ENCODE measurements at places on chromosomes 1 and 21. TPM values are rescaled to one million over a fixed set of nuclear protein-coding genes. Genes with fewer than 3 reads are reported as not detected.

Gene SUSD4
- total RNA-seq: 8.9 TPM

Gene PPIAL4G
- not detected for total RNA-seq

Gene NCF2
- total RNA-seq: 3.2 TPM

Gene NID1
- total RNA-seq: 112 TPM

Gene GNG4
- not detected for total RNA-seq

Gene CAPN9
- total RNA-seq: not detected

Gene KLHDC7A
- total RNA-seq: not detected

Gene FAM78B
- 2.9 TPM for total RNA-seq

Gene ARHGEF10L
- 52.2 TPM for total RNA-seq

Gene DCST1
- not detected for total RNA-seq

Gene DNAJC6
- total RNA-seq: 17.3 TPM

Gene HRNR
- total RNA-seq: not detected

DNA sequence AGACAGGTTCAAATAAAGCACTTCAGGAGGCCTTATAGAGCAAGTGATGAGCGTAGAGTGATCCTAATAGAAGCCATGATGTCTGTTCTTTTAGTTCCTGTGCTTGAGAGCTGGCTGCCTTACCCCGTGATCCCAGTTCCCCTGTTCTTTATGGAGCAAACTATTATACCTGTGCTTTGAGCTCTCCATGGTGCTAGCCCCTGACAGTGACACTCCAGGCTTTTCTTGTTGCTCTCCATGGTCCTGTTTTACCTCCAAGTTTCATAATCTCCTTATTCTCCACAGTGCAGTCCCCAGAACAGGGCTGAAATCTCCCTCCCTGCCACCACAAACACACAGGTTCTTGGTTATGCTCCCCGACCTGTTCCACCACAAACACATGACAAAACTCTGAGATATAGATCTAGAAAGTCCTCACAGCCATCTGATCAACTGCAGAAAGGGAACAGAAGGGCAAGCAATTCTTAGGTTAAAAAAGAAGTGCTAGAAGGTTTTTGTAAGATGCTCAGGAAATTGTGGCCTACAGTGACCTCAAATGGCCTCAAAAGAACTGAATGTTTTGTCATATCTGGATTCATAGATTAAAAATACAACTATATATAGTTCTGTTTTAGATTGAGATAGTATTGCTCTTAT, 6.0 kb downstream of the CADM3 start:
- DNase-seq: no peak

DNA sequence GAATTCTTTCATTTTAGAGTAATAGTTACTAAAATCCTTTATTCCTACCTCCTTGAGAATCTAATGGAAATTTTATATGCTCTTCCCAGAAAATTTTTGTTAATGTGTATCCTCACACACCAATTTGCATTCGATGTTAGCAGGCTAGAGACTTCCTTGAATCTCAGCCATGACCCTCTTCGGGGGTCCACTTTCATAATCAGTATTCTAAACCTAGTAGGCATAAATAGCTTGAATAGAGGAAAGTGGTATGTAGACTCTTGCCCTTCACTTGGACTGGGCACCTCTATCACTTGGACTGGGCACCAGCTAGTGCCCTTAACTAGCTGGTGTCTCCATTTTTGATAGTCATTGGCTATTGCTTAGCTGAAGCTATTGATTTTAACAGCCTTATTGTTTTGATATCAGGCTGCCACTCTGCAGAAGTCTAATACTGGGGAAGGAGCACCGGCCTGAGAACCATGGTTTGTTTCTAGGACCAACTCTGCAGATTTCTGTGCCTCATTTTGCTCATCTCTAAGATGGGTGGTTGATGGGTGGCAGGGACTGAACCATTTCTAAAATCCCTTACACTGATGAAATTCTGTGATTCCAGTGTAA, 42.8 kb downstream of the MRPL39 start:
- DNase-seq: no peak

- no peak for DNase-seq
These were observed 54.8 kb downstream of the GLIS1 start for GRCh38 chr1:53683986-53684740.

GRCh38 chr1:116586741-116587143, 15.9 kb upstream of the CD58 start:
- DNase-seq: no peak

DNA sequence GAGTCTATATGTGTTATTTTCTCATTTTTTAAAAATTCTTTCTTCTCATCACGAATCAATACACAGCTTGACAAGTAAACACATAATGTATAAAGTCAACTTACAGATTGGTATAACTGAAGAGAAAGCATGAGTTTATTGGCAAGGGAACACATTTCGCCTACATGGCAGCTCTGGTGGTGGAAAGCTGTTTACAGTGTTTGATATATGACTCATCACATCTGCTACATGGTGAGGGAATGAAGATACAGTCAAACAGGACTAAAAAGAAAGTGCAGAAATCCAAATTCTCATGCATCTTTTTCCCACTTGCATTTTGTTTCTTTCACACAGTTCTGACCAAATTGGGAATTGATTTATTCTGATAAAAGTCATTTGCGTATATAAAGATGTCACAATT, 122.2 kb upstream of the ADGRL4 start:
- DNase-seq: no peak

DNA sequence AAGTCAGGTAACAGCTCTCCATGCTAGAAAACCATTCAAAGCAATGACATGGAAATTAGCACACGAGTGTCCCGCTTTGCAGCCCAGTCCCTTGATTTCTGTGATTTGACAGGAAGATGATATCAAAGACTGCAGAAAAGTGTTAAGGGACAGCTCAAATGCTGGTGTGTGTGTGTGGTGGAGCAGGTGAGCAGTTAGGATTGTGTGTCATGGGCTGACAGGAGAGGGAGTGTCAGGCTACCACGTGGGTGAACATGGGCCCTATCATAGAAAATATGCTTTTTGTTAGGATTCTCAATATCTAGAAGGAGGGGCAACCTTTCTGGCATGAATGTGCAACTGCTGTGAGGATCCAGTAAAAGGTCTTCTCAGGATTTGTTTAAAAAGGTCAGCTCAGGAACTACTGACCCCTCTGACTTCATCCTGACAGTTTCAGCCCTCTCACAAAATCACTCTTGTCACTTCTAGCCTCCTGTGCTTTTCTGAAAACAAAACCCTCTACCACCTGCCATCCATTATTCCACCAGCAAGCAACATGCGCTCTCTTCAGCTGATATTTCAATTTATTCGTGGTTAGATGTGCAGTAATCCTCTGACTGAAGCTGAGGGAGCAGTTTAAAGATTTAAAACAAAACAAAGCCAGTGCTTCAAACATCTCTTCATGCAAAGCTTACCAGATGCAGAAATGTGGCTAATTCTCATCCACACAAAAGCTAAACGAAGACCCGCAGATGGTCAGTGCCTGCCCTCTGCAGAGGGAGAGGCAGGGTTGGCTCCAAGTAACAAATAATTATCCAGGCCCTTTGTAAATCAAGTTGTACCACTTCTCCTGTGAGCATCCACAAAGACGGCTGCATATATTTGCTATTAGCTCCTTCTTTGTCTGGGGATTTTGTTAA, 397.9 kb downstream of the PTBP2 start:
- no peak for DNase-seq

- no peak for DNase-seq
These were observed 11.2 kb downstream of the WRAP73 start for GRCh38 chr1:3638676-3639075.

DNA sequence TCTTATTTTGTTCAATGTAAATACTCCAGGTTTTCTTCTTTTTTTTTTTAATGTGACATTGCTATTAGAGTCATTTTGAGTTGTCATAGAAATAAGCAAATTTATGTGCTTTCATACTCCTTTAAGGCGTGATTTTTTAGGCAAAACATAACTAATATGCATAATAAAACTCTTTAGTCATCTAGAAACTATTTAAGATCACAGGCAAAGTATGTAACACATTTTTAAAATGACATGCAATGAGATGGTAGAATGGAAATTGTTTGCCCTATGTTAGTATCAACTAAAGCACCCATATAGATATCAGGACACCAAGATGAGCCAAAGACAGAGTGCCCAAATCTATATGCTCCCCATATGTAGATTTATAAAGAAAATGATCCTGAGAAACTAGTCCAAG, 41.5 kb upstream of the SGIP1 start:
- DNase-seq: no peak

DNA sequence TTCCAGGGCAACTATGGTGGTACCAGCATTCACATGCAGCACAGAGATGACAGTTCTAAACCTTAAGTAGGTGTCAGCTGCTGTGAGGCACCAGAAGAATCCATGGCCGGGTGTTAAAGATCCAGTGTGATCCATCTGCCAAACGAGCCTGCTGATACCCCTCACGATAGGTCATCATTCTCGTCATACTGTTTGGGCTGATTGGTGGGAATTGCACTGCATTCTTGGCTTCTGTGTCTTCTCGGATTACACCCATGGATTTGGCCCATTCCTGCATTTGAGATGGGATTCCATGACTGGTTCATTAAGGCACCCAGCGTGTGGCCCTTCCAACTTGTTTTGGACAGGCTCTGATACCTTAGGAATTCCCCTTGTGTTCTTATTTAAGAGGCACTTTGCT, 55.2 kb downstream of the ST6GALNAC3 start:
- no peak for DNase-seq

DNA sequence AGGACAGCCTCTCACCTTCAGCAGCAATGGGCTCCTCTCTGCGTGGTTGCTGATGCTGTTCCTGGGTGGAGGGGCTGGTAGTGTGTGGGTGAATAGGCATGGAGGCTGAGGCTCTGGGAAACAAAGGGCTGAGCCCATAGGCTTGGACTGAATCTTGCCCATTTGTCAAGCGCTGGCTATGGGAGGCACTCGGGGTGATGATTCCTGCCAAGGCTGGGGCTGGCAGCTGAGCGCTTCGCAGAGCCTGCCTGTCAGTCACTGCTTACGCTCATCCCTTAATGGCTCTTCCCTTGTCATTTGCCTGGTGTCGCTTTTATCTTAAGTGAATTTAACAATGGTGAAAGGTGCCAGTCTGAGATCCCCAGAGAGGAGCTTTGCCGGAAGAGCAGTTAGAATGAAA, 353.3 kb downstream of the PBX1 start:
- no peak for DNase-seq

GRCh38 chr1:27643600-27644368, 8.8 kb upstream of the FGR start:
- DNase-seq: peak; percentile 77

DNA sequence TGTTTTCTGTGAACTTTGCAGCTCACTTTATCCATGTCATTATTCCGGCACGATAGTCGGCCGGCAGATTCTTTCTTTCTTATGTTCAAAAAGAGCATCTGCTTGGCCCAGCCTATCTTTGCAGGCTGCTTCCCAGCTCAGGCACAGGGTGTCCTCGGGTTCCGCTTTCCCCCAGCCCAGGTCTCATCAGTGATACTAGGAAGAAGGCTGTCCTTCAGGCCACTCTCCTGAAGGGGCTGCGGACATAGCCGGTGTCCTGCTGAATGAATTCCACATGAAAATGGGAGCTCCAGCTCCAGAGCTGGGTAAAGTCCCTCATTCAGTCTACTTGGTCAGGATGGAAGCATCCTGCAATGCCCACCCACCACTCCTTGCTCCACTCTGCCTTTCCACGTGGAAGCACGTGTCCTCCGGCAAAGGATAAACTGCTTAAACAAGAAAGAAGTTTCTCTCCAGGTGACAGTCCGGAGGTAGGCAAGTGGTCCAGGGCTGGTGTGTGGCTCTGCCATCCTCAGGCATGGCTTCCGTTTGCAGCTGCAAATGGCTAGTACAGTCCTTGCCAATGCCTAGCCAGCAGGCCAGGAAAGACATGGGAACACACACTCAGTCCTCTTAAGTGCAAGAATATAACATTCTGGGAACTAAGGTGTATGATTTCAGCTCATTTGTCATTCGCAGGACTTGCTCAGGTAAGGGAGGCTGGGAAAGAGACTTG, 161.0 kb downstream of the TRIM33 start:
- DNase-seq: no peak

DNA sequence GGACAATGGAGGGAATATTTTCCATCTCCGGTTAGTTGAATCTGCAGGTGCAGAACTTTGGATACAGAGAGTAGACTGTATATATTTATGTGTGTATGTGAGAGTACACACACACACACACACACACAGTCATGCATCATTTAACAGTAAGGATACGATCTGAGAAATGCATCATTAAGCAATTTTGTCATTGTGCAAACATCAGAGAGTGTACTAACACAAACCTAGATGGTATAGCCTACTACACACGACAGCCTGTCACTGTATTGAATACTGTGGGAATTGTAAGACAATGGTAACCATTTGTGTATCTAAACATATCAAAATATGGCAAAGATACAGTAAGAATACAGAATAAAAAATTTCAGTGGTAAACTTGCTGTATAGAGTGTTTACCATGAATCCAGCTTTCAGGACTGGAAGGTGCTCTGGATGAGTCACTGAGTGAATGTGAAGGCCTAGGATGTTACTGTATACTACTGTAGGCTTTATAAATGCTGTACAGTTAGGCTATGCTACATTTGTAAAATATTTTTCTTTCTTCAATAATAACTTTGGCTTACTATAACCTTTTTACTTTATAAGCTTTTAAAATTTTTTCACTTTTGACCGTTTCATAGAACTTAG, 138.5 kb downstream of the ZZZ3 start:
- DNase-seq: no peak

DNA sequence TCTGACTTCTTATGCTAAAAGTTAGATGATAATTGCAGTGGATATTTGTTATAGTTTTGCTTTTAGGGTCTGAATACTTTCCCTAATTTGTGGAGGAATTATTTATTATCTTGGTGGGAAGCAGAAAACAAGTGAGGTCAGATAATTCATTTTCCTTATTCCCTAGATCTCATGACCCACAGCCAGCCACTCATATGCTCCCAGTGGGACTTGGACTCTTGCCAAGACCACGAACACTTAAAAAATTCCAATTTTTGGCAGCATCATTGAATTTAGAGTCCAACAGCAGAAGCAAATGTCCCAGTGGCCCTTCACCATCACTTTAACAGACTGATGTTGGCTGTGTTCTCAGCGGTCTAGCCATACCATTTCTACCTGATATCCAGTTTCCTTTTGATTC, 204.2 kb downstream of the HMCN1 start:
- no peak for DNase-seq

DNA sequence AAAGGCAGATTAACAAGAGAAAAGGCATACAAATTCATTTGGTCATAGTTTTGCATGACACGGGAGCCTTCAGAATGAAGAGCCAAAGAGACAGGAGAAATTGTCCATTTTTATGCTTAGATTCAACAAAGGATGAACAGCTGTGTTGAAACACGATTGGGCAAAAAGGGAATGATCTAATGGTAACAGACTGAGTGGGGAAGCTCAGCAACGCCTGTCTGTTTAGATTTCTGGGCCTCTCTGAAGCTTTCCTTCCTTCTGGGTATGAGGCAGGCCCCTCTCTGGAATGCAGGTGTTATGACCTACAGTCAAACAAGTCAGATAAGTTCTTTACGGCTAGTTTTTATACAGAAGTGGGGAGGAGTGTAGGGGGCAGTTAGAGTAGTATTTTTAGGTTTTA, 154.6 kb downstream of the RGS7 start:
- no peak for DNase-seq

GRCh38 chr1:22111620-22112019, 31.3 kb downstream of the WNT4 start:
- DNase-seq: peak; percentile 53
